ENCODE measurements at places on chromosomes 7 and 10. TPM values are rescaled to one million over a fixed set of nuclear protein-coding genes. Genes with fewer than 3 reads are reported as not detected.

The ITGA8 gene
- total RNA-seq: not detected

The CXCL12 gene
- total RNA-seq: 64.3 TPM

The OPALIN gene
- not detected for total RNA-seq

DNA sequence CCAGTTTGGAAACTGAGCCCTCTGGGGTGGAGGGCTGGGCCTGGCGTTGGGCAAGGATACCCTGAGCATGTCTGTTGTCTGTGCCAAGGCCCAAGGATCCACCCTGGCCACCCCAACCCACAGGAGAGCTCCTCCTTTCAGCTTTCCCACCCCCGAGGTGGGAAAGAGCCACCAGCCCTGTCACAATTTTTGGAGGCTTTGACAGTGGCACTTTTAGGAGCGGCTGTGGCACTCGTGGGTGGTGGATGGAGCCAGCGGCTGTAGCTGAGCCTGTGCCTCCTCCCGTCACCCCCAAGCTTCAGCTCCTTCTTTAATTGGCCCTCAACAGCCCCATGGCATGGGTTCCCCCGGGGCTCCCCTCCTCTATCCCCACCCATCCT lies 18.2 kb upstream of the ZNF862 start:
- DNase-seq: no peak

GRCh38 chr10:33334153-33334804 lies at the start of gene NRP1:
Gene NRP1, minus strand, starts transcription at chr10:33334667. Its CDS starts 285 bp downstream, at chr10:33334382.
- peak; percentile 40 for DNase-seq

The OPN4 gene
- total RNA-seq: not detected

DNA sequence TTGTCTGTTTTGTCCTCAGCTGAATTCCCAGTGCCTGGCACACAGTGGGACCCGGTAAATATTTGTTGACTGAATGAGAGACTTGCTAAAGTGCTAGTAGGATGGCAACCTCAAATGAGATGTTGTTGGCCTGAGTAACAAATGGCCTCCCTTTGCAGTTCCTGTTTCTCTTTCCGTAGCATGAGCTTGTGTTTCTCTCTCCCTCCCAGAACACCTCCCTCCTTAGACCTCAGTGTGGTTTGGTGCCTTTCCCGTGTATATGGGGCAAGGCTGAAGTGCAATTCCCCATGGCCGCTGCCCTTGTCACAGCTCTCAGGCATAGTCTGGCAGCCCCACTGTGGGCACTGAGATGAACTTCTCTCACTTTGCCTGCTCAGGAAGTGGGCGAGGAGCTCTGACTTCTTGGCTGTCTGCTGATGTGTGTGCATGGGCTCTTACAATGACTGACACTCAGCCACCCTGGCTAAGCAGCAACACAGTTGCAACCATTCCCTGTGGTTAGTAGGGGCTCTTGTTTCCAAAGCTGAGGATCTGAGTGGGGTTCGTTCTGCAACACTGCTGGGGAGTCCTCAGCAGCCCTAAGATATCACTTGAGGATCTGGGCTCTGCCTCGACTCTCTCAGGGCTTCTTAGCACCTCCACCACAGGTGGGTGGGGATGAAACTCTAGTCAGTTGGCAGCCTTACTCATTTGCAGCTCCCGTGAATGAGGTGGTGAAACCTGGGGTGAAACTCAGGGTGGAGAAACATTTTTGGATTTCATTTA lies 136.1 kb downstream of the ICA1 start:
- DNase-seq: no peak

GRCh38 chr7:147941381-147941780 lies 649.2 kb upstream of the C7orf33 start:
- no peak for DNase-seq

DNA sequence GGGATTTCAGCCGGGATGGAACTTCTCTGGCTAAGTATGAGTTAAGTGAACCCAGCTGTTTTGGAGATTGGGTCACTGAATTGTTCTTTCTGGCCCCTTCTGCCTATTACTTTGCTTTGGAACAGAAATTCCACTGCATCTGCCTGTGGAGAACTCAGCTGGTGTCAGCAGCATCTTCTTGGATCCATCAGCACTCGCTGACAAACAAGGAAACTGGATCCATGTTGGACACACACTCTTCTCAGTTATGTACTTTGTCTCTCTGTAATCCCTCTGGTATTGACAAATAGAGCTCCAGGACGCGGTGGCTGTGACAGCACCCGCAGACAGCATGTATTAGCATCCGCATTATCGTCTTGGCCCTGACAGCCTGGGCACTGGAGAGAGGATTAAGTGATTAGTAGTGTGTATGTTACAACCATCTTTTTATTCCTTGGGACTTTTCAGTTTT lies 73.0 kb upstream of the BMPER start:
- DNase-seq: no peak

GRCh38 chr7:70405241-70405640 lies 726.7 kb upstream of the GALNT17 start:
- no peak for DNase-seq

DNA sequence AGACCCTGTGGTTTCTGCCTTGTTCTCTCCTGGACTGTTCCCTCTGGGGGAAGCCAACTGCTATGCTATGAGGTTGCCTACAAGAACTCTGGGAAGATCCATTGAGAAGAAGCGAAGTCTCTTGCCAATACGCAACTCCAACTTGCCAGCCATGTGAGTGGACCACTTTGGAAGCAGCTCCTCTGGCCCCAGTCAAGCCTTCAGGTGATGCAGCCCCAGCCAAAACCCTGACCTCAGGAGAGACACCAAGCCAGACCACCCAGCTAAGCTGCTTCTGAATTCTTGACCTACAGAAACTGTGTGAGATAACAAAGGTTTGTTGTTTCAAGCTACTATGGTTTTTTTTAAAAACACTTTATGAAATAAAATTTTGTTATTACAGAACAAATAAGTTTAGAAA lies 20.2 kb upstream of the MYL7 start:
- no peak for DNase-seq

The PNLIPRP2 gene
- total RNA-seq: 0.28 TPM

GRCh38 chr10:109474812-109475211 lies 448.5 kb downstream of the XPNPEP1 start:
- no peak for DNase-seq

The FAM237B gene
- not detected for total RNA-seq

GRCh38 chr7:38317515-38317914 lies 44.1 kb upstream of the TARP start:
- no peak for DNase-seq

DNA sequence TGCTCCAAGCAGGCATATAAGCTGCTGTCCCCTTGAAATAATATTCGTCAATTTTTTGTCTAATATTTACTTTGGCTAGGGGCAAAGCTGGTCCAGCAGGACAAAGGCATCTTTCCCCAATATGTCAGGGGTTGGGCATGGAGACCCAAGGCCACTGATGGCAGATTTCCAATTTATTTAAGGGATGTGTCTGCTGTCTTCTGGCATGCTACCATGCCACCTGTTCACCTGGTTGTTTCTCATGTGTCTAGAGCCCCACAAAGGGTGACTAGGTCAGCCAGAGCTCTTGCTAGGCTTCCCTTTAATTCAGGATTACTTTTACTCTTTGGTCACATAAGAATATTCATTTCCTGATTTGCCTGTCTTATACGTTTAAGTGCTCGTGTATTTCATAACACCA lies 22.1 kb upstream of the SYPL1 start:
- no peak for DNase-seq

DNA sequence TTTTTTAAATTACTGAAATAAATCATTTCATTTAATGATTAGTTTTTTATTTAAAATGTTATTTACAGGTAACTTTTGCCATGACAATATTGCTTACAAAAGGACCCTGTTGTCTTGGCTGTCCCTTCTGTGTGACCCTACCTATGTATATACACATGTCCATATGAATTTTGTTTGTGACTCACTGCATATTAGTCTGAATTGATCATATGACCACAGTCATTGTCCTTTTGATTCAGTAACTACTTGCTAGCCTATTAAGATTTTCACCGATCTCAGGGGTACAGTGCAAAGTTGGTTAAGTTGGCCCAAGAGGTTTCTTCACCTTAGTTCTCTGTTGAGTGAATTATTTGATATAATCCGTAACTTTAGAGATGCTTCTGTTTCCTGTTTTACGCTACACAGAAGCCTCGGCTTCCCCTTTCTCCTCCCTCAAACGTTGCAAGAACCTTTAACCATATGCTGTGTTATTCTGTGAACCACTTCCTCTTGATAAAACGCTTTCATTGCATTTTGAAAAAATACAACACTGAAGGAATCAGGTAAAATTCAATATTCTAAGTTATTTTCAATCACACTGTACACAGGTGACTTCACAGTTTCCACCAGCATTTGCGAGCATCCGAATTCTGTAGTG lies 43.9 kb downstream of the APBB1IP start:
- no peak for DNase-seq

GRCh38 chr10:51422311-51423120 lies 276.9 kb downstream of the CSTF2T start:
- DNase-seq: peak; percentile 57

The ADIRF gene
- 1.0 TPM for total RNA-seq

DNA sequence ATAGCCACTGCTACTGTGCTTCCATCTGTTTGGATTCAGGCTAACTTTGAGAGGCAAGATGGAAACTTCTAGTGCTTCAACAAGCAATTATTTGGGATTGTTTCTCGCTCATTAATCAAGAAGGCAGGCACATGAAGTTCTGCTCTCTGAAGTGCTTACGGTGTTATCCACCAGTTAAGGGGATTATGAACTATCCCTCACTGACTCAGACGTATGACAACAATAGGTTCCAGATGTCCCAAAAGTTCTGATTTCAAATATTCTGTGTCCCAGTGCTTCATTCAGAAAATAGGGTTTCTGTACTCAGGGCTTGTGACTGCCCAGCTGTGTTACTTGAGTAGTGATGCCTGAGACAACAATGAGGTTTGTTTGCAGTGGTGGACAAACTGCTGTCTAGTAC lies 81.0 kb downstream of the HACD1 start:
- DNase-seq: no peak

- DNase-seq: no peak
Observed at GRCh38 chr7:151960449-151960848, 4.2 kb downstream of the GALNTL5 start.

DNA sequence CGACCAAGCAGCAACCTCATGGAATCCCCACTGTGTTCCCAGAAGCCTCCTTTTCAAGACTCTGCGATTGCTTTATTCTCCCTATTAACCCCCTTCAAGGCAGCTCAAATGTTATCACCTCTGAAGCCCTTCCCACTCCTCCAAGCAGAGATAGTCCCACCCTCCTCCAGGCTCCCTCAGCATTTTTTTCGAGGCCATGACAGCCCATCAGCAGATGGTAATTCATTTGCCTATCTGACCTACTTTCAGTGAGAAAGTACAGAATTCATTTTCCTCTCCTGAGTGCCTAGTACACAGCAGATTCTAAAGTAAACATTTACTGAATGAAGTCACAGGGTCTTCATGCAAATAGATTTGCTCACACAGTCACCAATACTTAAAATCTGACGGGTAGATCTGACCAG lies 47.8 kb downstream of the HERPUD2 start:
- no peak for DNase-seq

The CPA1 gene
- 8.9 TPM for total RNA-seq

GRCh38 chr10:72334825-72335393 lies 19.8 kb downstream of the DNAJB12 start:
- no peak for DNase-seq

- no peak for DNase-seq
Observed at GRCh38 chr7:3082831-3083230, 39.2 kb upstream of the CARD11 start.

DNA sequence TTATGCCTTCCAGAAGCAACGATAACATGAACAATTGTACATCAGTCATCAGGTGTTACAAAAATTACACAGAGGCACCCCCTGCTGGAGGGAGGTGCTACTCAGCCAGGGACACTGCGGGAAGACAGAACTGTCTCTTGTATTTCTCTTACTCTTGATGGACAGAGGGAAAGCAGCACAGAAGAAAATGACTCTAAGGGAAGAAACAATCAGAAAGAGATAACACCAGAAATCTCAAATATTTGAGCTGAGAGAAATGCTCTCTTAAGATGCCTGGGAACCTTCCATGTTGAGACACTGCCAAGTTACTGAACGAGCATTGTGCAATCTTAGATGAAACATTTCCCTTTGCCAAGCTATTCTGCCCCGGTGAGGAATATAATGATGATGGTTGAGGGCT lies 227.6 kb upstream of the NPSR1 start:
- DNase-seq: peak; percentile 27

GRCh38 chr7:117188949-117189592 lies 133.8 kb downstream of the WNT2 start:
- no peak for DNase-seq

The CYP26C1 gene
- 0.11 TPM for total RNA-seq

DNA sequence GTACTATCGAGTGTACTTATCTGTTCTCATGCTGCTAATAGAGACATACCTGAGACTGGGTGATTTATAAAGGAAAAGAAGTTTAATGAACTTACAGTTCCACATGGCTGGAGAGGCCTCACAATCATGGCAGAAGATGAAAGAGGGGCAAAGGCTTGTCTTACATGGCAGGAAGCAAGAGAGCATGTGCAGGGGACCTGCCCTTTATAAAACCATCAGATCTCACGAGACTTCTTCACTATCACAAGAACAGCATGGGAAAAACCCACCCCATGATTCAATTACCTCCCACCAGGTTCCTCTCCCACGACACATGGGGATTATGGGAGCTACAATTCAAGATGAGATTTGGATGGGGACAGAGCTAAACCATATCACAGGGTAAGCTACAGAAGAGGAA lies 4.5 kb downstream of the NDUFA5 start:
- no peak for DNase-seq

The TMUB1 gene
- 62.5 TPM for total RNA-seq

GRCh38 chr10:61764486-61764885 lies 101.8 kb downstream of the CABCOCO1 start:
- DNase-seq: no peak

DNA sequence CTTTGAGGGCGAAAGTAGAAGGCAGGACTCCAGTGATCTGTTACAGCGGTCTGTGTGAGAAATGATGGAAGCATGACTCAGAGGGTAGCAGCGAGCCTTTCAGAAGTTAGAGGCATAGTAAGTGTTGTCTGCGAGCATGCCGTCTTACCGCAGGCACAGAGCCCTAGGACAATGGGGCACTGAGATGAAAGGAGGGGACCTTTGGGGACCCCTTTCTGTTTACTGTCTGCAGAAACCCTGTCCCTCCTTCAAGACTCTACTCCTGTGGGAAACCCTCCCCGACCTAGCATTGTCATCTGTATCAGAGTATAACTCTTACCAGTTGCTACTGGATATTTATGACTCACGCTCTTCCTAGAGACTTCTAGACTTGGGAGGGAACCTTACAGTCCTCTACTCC lies 87.2 kb upstream of the AGK start:
- DNase-seq: no peak

The UPK3B gene
- 3.6 TPM for total RNA-seq

The TUBAL3 gene
- 0.15 TPM for total RNA-seq

Data from WTC11 (cell line).